ENCODE measurements at places on chromosomes 12 and 14.

GRCh38 chr12:92488735-92489134 lies 214.1 kb upstream of the PLEKHG7 start:
- no peak for DNase-seq

GRCh38 chr14:44030831-44031383 lies 476.2 kb downstream of the FSCB start:
- no peak for DNase-seq

GRCh38 chr12:96441816-96442215 lies 41.6 kb upstream of the CDK17 start:
- no peak for DNase-seq

DNA sequence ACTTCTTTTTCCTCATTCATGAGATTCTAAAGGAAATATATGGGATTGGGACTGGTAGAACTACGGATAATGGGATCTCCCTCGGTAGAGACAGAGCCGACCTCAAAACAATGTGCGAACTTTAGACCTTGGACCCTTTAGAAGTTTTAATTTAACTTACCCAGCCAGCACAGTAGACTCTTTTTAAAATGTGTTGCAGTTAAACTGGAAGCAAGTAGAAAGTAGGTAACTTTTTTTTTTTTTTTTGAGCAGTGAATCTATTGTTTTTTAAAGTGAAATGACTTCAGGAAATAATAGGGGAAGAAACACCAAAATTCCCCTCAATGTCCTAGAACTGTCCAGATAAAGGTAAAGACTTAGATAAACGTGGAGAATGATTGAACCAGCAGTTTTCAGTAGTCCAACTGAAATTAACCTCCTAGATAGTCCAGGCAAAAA lies 1.1 kb upstream of the ATXN2 start:
- DNase-seq: no peak

- DNase-seq: no peak
These were observed at the start of gene TBX5 for GRCh38 chr12:114405519-114406271. TBX5 (minus strand) TSS chr12:114406144; CDS start chr12:114403898, 2,246 bp downstream.

- peak; percentile 50 for DNase-seq
These were observed 117.7 kb downstream of the ZFP36L1 start for GRCh38 chr14:68675233-68675577.

DNA sequence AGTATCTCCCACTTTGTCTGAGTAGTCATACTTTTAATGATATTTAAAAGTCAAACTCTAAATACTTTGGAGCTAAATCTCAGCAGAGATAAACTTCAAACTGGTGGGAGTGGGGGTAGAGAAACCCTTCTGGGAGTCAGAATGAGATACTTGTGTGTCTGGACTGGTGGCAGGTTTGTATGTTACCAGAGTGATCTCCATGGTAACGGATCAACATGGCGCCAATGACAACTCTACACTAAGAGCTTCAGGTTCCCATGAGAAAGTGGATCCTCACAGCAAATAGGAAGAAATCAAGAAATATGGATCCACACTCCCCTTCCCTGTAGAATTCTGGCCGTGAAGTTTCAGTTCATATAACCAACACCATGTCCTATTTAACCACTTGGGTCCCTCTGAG lies 121.9 kb downstream of the ETV6 start:
- no peak for DNase-seq

- DNase-seq: no peak
These were observed 14.9 kb downstream of the ASPG start for GRCh38 chr14:104100171-104101085.

Data from A172 (cell line).